T-cell (primary cell): ENCODE measurements at places on chromosomes 12 and 14.

- DNase-seq, result peak; percentile 13
These were observed 85.4 kb upstream of the CRY1 start for GRCh38 chr12:107178776-107179175.

GRCh38 chr12:116136340-116136739, 141.2 kb downstream of the MED13L start:
- DNase-seq, result no peak

DNA sequence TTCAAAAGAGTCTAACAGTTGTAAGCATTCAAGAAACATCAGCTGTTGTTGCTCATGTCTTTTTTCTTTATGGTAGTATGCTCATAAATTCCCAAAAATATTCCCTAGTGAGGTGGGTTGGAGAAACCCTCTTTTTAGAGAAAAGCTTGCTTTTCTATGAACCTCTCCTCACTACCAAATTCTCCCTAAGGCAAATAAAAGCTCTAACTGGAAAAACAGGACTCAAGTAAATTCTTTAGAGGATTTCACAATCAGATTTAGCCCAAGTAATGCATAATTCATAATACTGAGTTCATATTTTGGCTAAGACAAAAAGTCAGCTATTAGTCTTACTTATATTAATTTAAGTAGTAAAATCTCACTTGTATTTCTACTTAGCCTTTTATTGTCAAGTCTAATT, 59.1 kb downstream of the DIO2 start:
- no peak for DNase-seq

- DNase-seq, result no peak
These were observed 34.3 kb upstream of the CHST11 start for GRCh38 chr12:104422441-104422840.

GRCh38 chr12:15886372-15887042, 4.3 kb downstream of the STRAP start:
- DNase-seq, result no peak

DNA sequence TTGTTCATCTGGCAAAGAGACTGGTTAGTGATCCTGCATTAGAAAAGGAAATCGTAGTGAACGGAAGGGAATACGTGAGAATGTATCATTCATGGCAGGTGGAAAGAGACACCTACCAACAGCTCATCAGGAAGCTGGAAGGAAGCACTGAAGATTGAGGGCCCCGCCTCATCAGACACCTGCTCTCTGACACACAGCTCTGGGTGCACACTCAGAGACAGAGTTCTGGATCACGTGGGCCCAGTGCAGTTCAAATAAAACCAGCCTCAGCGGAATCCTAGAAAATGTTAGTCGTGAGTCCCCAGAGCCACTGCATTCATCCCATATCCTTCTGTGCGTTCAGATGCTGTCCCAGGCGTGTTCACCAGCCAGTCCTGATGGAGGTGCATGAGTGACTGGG, 129.7 kb downstream of the GLT1D1 start:
- DNase-seq, result no peak

DNA sequence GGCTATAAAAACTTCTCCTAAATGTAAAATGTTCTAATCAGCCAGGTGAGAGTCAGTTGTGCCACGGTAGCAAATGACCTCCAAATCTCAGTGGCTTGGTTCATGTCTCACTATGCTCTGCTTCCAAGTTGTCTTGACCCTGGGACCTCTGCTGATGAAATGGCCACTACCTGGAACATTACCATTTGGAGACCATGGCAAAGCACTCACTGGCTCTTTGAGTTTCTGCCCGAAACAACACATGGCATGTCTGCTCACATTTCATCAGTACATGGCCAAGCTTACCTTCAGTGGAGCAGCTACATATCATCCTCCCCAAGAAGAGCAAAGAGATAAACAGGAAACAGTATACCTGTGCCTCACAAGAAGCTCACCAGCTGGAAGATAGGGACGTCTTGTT, 40.2 kb downstream of the PLEKHG7 start:
- DNase-seq, result no peak

GRCh38 chr12:522692-523378, 63.1 kb downstream of the B4GALNT3 start:
- DNase-seq, result no peak

DNA sequence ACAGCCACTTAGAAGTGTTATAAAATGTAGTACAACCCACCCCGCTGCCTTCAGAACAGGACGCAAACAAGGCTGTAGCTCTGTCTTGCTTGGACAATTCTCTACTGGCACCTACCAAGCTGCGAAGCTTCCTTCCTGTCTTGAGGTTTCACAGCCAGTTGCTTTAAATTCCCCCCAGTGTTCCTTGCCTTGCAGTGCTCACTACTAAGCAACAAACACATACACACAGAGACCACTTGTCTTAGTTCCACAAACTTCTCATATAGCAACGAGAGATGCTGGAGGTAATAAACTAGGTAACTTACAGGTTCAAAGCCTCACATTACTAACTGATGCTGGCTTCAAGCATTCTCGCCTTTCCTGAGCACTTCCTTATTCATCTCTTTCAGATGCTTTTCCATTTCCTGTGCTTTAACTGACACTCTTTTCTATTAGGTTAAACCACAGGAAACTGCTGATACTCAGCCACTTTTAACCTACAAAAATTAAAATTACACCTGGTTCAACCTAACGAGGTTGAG, 91.5 kb upstream of the PTGDR start:
- peak; percentile 44 for DNase-seq

GRCh38 chr14:53570411-53571387, 385.9 kb downstream of the BMP4 start:
- DNase-seq, result no peak

GRCh38 chr14:20386276-20386855, 26.9 kb downstream of the TEP1 start:
- no peak for DNase-seq

- DNase-seq, result no peak
These were observed 20.3 kb downstream of the HEBP1 start for GRCh38 chr12:12979731-12980259.

DNA sequence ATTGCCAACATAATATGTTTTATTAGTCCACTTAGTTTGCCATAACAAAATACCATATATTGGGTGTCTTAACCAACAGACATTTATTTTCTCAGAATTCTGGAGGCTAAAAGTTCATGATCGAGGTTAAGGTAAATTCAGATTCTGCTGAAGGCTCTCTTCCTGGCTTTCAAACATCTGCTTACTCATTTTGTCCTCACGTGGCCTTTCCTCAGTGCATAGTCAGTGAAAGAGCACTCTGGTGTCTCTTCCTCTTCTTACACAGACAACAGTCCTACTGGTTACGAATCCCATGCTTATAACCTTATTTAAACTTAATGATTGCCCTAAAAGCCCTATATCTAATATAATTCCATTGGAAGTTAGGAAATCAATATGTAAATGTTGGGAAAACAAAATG, 479.7 kb downstream of the FSCB start:
- DNase-seq, result no peak

DNA sequence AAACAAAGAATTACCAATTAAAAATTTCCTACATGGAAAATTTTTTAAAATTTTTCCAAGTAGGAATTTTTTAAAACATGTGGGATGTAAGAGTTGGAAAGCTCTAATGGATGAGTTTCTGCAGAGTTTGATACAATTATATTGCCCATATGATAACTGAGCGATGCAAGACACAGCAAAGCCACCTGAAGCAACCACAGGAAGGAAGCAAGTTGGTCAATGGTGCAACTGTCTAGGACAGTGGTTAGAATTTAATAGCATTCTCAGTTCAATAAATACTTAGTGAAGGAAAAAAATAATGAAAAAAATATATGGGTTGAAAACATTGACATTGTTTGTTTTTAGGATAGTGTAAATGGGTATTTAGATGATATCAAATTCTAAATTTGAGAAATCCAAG, 178.6 kb upstream of the GARIN2 start:
- no peak for DNase-seq

DNA sequence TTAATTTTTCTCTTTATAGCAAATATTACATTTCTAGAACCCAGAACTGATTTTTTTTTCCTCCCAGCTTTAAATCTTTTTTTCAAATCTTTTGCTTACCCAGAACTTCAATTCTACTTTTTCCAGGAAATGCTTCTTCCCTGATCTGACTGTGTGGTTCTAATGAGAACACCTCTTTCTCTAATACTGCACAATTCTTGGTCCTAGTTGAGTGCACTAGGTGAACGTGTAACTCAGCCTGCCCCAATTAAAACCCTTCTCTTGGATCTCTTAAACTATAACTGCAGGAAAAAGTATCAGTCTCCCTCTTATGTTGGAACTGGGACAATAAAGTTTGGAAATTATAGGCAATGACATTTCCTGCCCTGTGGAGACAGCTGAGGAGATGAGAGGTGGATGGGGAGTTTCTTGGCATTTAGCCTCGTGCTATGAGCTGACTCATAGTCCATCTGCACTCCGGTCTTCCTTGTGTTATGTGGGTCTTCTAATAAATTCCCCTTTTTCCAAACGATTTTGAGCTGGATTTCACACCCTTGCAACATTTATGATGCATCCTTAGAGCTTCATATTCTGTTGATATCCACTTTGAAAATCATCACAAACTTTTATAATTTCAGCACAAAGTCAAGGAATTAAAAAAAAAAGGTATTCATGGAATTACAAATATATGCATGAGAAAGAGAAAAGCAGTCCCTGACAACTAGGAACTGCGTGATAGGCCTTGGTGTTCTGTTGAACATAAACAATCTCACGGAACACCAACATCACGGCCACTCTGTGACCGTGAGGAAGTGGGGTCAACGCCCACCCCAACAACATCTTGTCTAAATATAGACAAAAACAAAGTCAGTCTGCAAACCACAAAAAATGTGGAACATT, 52.4 kb downstream of the BRMS1L start:
- DNase-seq, result no peak

DNA sequence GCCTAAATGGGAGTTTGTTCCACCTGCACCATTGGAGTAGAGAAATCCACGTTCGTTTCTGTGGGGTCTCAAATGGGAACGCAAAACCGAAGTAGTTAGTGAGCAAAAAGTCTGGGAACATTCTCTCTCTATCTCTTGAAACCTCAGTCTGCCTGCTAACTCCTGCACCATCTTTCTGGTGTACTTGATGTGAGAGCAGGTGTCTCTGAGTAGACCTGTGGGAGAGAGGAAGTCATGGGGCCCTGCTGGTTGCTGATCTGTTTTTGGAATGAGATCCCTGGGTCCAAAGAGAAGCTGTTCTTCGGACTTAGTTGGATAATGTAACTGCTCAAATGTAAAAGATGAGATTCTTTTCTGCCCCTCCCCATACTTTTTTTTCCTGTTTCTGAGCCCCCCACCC, 57.3 kb downstream of the MAX start:
- no peak for DNase-seq

GRCh38 chr12:27946421-27946820, 26.1 kb downstream of the PTHLH start:
- DNase-seq, result no peak

DNA sequence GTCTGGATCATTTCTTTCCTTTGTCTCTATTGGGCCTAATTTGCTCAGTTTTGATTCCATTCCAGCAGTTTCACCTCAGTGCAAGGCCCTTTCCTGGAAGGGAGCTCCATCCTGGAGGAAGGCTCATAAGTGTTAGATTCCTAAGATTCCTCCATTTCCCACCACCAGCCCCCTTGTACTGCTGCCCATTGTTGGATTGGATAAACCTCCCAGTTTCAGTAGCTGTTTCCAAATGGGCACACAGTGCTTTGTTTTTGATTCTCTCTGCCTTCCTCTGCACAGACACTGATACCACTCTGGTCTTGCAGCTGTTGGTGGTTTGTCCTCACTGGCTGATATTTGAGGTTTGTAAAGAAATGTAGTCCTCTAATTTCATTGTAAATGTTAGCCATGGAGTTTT, 158.9 kb downstream of the SLC15A5 start:
- no peak for DNase-seq

GRCh38 chr12:67193704-67194103, 75.5 kb upstream of the CAND1 start:
- DNase-seq, result no peak

- DNase-seq, result no peak
These were observed 189.0 kb downstream of the AACS start for GRCh38 chr12:125254236-125254635.

GRCh38 chr12:64212119-64212746, 9.9 kb downstream of the KICS2 start:
- no peak for DNase-seq

DNA sequence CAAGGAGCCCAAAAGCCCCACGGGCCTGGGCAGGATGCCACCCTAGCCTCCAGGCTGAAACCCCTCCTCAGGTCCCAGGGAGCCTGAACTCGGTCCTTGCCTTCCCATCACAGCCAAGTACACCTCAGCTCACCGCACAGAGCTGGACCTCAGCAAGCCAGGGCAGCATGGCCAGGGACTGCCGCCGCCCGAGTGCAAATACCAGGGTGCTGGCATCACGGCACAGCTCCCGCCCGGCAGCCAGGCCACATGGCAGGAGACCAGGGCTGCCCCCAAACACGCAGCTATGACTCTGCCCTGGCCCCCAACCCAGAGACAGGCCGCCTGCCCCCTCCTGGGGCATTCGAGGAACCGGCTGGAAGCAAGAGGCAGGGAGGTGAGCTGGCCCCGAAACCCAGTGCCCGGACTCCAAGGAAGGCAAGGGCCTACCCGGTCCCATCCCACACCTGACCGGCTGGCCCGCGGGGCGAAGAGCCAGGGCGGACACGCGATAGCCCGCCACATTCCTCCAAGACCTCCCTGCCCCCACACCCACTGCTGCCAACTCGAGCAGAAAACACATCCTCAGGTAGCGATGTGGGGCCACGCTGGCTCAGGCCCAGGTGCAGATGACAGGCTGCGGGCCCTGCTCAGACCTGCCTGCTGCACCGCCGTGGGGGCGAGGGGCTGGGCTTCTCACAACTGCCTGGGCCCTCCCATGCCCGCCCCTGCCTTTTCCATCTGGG, 2.7 kb downstream of the JAG2 start:
- DNase-seq, result no peak

GRCh38 chr12:117875744-117876435, 92.9 kb downstream of the KSR2 start:
- DNase-seq, result peak; percentile 21

- DNase-seq, result no peak
These were observed 21.1 kb downstream of the CEP170B start for GRCh38 chr14:104885973-104886689.

DNA sequence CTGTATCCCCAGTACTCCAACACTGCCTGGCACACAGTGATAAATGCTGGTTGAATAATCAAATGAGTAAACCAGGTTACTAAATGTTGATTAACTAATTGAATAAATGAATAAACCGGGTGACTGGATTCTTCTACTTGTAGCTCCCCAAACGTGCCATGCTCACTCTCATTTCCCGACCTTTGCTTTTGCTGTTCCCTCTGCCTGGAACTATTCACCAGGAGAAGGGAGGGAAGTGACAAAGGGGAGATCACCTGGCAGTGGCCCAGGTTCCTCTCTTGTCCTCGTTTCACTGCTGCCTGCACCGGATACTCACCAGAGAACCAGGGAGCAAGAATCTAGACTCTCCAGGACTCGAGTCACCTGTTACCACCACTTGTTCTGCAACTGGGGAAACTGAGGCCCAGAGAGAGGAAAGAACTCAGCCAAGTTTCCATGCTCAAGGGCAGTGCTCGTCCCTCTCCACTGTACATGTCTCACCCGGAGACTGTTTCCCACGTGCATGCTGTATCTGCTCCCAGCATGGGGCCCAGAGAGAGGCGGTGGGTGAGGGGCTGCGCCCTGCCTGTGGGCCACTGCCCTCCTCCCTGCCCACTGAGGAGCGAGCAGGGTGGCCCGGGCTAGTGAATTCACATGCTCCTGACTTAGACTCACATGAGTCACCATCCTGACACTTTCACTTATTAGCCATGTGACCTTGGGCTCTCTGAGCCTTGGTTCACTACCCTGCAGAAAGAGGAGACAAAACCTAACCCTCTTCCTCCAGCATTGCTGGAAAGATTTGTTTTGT, 17.7 kb upstream of the POP5 start:
- DNase-seq, result no peak

- no peak for DNase-seq
These were observed 56.2 kb downstream of the TPCN1 start for GRCh38 chr12:113277511-113277910.

- DNase-seq, result no peak
These were observed 124.2 kb upstream of the MIS18BP1 start for GRCh38 chr14:45377166-45377565.
